ENCODE measurements at places on chromosomes 6 and 20. TPM values are rescaled to one million over a fixed set of nuclear protein-coding genes. Genes with fewer than 3 reads are reported as not detected.

DNA sequence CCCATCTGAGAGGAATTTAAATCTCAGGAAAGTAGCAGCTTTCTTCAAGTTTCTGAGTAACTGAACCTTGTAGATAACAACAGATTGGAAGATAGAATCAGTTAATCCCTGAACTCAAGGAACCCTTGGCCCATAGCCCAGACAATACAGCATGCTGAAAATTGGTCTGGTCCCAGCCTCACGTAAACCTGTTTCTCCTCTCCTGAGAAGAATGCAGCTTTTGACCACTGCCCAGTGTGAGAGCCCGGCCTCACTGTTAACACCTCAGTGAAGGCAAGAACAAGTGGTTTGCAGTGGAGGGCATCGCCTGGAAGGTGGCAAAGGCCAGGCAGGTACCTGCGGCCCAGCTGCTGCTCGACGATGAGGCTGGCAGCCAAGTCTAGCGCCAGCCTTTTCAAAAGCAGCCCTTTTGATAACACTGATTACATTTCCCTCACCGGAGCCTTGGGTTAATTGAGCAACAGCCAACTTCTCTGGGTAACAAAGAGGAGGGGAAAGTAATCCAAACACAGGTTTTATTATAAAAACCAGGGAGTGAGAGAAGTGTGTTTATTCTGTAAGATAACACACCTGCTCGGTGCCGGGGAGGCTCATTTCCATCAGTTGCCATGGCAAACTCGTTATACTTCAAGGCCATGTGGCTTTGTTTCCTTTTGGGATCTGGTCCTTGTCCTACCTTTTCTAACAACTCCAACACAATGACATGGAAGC, 54.0 kb downstream of the TRAF3IP2 start:
- no peaks in the 10 kb centered on the region for H3K36me3 ChIP-seq
- H3K27me3 ChIP-seq: no peaks in the 10 kb centered on the region
- H3K4me1 ChIP-seq: peaks cover 7% of the 10 kb centered on the region
- no peak overlapping the region for H3K4me3 ChIP-seq
- no peak overlapping the region for H3K27ac ChIP-seq
- DNase-seq: peak; percentile 59

DNA sequence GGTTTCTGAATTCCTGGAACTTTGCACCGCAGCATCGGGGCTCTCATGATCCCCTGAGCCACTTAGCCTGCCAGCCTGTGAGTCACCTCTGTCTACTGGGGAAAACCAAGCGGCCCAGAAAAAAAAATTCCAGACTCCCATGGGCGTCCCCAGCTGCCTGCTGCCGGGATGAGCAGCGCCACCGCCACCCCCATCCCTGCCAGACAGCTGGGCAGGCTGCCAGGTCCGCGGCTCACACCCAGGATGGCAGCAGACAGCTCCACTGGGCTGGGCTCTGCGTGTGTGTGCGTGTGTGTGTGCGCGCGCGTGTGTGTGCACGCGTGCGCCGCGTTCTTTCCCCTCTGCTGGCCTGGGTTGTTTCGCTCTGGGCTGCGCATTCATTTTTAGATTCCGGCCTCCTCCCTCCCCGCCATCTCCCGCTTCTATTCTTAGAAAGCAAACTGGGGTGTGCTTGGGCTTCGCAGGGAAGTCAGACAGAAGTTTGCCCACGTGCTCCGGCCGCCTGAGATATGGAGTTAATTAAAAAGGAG, 38.9 kb upstream of the PMEPA1 start:
- H3K4me1 ChIP-seq: peaks cover 6% of the 10 kb centered on the region
- peak overlapping the region; percentile 26 for H3K4me3 ChIP-seq
- DNase-seq: peak; percentile 50

Gene PRSS35
- 0.12 TPM for polyA plus RNA-seq

Gene DHX16
- 52.5 TPM for polyA plus RNA-seq

Gene SLC12A5
- polyA plus RNA-seq: not detected

Gene NHSL1
- 11.3 TPM for polyA plus RNA-seq

All from small intestine (tissue), 16 donors.